A549 treated with CORT108297 at 1 μM for 4 hours (cell line): ENCODE measurements at places on chromosomes 3 and 15. TPM values are rescaled to one million over a fixed set of nuclear protein-coding genes. Genes with fewer than 3 reads are reported as not detected.

Gene TMOD3
- 39.2 to 62.1 TPM (median 49.5 TPM) in 5 replicates for total RNA-seq

Gene PIGZ
- 1.1 to 1.8 TPM (median 1.6 TPM) in 5 replicates for total RNA-seq

Gene ARHGAP31
- 0.93 to 1.9 TPM (median 1.3 TPM) in 5 replicates for total RNA-seq

Gene EPHA6
- total RNA-seq, result 0.06 to 0.10 TPM (median 0.08 TPM) in 3 of 5 replicates, not detected in the others

Gene TLE3
- total RNA-seq, result 13.3 to 17.1 TPM (median 16.8 TPM) in 5 replicates

Gene TMC3
- total RNA-seq, result not detected in 5 replicates

Gene VEPH1
- 0.13 to 0.18 TPM (median 0.16 TPM) in 4 of 5 replicates, not detected in the other for total RNA-seq

Gene CCDC54
- not detected in 5 replicates for total RNA-seq

Gene NAALADL2
- 0.14 to 0.42 TPM (median 0.20 TPM) in 4 of 5 replicates, not detected in the other for total RNA-seq

Gene CLRN1
- total RNA-seq, result not detected in 5 replicates

Gene FAM81A
- 12.1 to 14.6 TPM (median 12.8 TPM) in 5 replicates for total RNA-seq

Gene PLA2G4E
- total RNA-seq, result 0.02 TPM in 1 of 5 replicates, not detected in the others

Gene NGLY1
- 17.4 to 23.0 TPM (median 18.3 TPM) in 5 replicates for total RNA-seq

Gene SI
- total RNA-seq, result not detected in 5 replicates

Gene INSYN1
- 1.3 to 1.8 TPM (median 1.5 TPM) in 5 replicates for total RNA-seq

Gene COPG1
- total RNA-seq, result 69.7 to 88.7 TPM (median 74.8 TPM) in 5 replicates

Gene TRH
- not detected in 5 replicates for total RNA-seq

Gene SEC11A
- total RNA-seq, result 323 to 452 TPM (median 331 TPM) in 5 replicates

Gene C3orf22
- not detected in 5 replicates for total RNA-seq

Gene ANKDD1A
- 1.5 to 2.0 TPM (median 1.6 TPM) in 5 replicates for total RNA-seq

Gene TRIM42
- not detected in 5 replicates for total RNA-seq

Gene AHSG
- total RNA-seq, result 0.05 to 0.09 TPM in 2 of 5 replicates, not detected in the others

Gene EOMES
- 0.95 to 1.6 TPM (median 1.1 TPM) in 5 replicates for total RNA-seq

Gene LHFPL4
- 0.06 to 0.18 TPM (median 0.12 TPM) in 5 replicates for total RNA-seq

Gene CD86
- total RNA-seq, result not detected in 5 replicates

Gene RPL39L
- 48.2 to 57.0 TPM (median 53.4 TPM) in 5 replicates for total RNA-seq

Gene IQCF6
- total RNA-seq, result not detected in 5 replicates

Gene SELENOK
- 18.3 to 34.0 TPM (median 22.3 TPM) in 5 replicates for total RNA-seq

Gene ELL3
- 1.3 to 2.5 TPM (median 1.8 TPM) in 5 replicates for total RNA-seq

Gene DCLK3
- total RNA-seq, result 0.01 TPM in 1 of 5 replicates, not detected in the others

Gene MINDY4B
- not detected in 5 replicates for total RNA-seq

Gene SLC24A5
- total RNA-seq, result not detected in 5 replicates

Gene PDCD6IP
- total RNA-seq, result 124 to 183 TPM (median 162 TPM) in 5 replicates

Gene ZDHHC23
- total RNA-seq, result 3.4 to 4.4 TPM (median 3.6 TPM) in 5 replicates

Gene TRANK1
- 1.2 to 2.8 TPM (median 1.9 TPM) in 5 replicates for total RNA-seq

Gene TRIP4
- total RNA-seq, result 22.4 to 32.1 TPM (median 25.6 TPM) in 5 replicates

Gene GOLGA8O
- 0.27 to 0.52 TPM (median 0.40 TPM) in 5 replicates for total RNA-seq

Gene ACTRT3
- 2.5 to 3.2 TPM (median 2.7 TPM) in 5 replicates for total RNA-seq

Gene SYNM
- 36.9 to 41.3 TPM (median 37.6 TPM) in 5 replicates for total RNA-seq

Gene GREM1
- total RNA-seq, result 7.8 to 15.8 TPM (median 8.0 TPM) in 5 replicates
